Activated CD4-positive, alpha-beta T cell treated with anti-CD3 and anti-CD28 coated beads, Interleukin-2, amount 50 U/mL, for 24 hours (primary cell): ENCODE measurements at places on chromosomes 5 and 9.

- no peak for DNase-seq
Observed at GRCh38 chr5:6480133-6481051, 31.7 kb downstream of the UBE2QL1 start.

GRCh38 chr5:176676361-176676824 is 29.1 kb downstream of the TSPAN17 start:
- no peak for DNase-seq

DNA sequence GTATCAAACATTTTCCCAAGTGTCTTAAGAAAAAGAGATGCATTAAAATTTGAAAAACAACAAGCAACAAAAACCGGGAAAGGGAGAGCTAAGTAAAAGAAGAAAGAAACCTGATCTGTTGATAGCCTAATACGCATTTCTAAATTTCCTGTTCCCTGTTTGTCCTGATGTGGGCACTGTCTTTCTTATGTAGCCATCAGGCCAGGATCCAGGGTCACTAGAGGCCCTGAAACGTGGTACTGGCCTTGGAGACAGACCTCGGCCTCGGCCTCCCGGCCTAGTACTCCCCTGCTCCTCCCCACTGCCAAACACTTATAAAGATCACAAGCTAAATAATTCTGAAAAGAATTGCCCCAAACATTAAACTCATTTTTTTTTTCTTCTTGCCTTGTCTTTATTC is 547.2 kb downstream of the IRX1 start:
- no peak for DNase-seq

- no peak for DNase-seq
Observed at GRCh38 chr9:2800394-2801179, 43.3 kb downstream of the PUM3 start.

GRCh38 chr9:81411961-81412360 is 277.4 kb downstream of the TLE1 start:
- no peak for DNase-seq

GRCh38 chr9:6759185-6759977 is 1.6 kb downstream of the KDM4C start:
- peak; percentile 20 for DNase-seq

GRCh38 chr5:10401498-10401897 is 40.2 kb upstream of the ROPN1L start:
- no peak for DNase-seq

DNA sequence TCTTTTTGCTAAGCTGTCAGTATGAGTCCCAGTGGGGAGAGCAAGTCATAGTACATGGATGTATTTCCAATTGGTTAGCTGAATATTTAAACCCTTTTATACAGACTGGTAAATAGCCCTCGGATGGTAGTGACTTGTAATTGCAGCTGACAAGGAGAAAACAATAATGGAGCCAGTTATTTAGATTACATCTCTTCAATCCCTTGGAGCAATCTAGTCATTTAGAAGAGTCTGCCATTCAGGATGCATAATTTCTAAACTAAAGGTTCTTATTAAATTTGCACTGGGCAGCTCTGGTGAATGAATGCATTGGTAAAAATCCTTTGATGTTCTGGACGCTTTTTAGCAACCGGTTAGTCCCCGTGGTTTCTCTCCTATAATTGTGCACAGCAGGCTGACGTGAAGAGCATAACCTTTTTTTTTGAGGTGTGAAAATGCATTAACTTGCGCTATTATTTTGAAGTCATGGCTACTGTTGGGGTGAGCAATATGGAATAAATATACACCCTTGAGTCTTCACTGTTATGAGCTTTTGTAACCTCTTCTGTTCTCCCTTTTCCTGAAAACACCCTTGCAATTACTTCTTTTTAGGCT is 158.6 kb upstream of the CD180 start:
- DNase-seq = no peak

DNA sequence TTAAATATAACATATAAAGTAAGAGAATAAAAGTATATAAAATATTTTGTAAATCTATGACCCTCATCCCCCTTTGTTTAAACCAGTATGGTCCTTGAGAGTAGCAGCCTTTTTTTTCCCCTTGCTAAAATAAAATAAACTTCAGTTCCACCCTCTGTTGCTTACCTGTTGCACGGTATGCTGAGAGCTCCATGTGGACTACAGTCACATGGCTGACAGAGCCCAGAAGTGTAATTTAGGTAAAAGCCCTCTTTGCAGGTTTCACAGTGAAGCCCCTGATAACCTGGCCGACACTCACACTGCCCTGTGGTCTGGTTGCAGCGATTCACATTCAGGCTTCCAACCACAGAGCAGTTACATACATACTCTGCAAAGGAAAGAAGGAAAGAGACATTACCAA is 55.1 kb downstream of the MEGF9 start:
- DNase-seq = no peak

GRCh38 chr9:84939774-84940173 is 270.2 kb downstream of the NTRK2 start:
- DNase-seq = no peak

DNA sequence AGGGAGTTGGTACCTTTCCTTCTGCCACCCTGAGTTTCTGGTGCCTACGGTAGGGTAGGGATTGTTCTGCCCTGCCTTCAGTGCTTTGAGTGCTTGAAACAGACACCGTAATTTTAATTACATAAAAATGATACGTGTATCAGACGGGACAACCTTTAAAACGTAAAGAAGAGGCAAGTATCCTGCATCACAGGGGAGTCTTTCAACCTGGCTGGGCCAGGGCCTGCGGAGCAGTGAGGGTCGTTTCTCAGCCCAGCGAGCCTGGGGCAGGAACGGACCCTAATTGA is 483 bp upstream of the DAB2IP start:
- no peak for DNase-seq

DNA sequence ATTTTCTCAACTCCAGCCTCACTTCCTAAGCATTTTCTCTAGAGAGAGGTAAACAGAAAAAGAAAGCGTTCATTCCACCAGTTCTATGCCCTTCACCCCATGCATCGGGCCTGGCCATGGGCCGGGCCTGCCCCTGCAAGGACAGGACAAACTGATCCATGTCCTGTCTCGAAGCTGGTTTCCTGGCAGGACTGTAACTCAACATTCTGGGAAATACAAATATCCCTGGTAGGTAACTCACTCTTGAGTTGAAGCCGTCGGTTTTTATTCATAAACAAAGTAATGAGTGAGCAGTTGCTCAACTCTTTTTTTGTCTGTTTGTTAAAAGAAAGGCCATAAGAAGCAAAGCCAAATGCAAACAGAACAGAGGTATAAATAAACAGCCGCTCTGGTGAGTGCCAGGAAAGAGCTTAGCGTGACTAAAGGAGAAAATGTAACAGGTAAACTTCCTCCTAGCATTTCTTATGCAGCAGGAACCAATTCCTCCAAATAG is 64.4 kb upstream of the DNAH5 start:
- no peak for DNase-seq

GRCh38 chr5:71705421-71705820 is 13.7 kb upstream of the CARTPT start:
- no peak for DNase-seq

DNA sequence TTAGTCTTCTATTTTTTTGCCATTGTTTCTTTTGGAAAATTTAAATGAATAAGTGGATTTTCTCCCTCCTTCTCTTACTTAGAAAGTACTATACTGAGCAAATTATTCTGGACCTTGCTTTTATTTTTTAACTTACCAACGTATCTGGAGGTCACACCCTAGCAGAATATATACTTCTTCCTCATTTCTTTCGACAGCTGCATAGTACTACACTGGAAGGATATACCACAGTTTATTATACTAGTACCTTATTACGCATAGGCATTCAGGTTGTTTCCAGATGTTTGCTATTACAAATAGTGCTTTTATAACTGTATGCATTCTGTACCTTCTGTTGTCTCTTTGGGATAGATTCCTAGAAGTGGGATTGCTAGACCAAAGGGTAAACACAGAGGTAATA is 16.7 kb downstream of the RC3H2 start:
- no peak for DNase-seq
